Kidney (tissue), 22 donors: ENCODE measurements at places on chromosomes 2 and 18. TPM values are rescaled to one million over a fixed set of nuclear protein-coding genes. Genes with fewer than 3 reads are reported as not detected.

The TFCP2L1 gene
- 44.4 TPM for polyA plus RNA-seq

The CRACDL gene
- polyA plus RNA-seq = 4.3 TPM

DNA sequence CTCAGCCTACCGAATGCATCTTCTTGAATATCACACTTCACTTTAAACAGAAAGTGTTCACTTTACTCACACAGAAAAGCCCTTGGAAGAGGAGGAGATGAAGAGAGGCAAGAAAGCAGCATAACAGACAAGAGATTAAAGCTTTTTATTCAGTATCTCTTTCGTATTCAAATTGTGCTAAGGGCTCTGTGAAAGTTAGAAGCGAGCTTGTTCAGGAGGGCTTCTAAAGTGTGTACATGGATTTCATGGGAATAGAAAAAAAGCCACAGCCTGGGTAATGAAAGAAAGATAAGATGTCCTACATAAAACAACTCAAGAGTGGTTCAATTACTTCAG lies 531.9 kb downstream of the TMEM182 start:
- DNase-seq = peak; percentile 39

GRCh38 chr2:8573234-8573941 lies 108.5 kb upstream of the ID2 start:
- DNase-seq = peak; percentile 81

GRCh38 chr2:235170536-235171521 lies 219.0 kb downstream of the SH3BP4 start:
- DNase-seq = no peak

GRCh38 chr2:208195531-208195930 lies 5.7 kb upstream of the C2orf80 start:
- no peak for DNase-seq

- no peak for DNase-seq
Measured at GRCh38 chr2:199966405-199966804, 11.0 kb downstream of the MAIP1 start.

DNA sequence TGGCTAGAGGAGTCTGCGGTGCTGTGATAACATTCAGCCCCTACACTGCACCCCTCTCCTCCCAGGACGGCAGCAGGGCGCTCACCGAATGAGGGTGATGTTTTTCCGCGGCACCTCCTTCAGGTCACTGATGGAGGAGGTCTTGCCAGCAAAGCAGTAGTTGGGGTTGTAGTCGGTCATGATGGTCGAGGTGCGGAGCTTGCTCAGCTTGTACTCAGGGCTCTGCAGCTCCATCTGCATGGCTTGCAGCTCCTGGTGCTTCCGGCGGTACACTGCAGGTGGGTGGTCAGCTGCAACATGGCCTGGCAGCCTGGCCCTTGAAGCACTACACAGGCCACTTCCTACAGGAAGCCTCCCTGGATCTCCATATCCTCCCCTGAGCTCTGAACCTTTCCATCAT lies 108.0 kb downstream of the CLIP4 start:
- DNase-seq = peak; percentile 6

DNA sequence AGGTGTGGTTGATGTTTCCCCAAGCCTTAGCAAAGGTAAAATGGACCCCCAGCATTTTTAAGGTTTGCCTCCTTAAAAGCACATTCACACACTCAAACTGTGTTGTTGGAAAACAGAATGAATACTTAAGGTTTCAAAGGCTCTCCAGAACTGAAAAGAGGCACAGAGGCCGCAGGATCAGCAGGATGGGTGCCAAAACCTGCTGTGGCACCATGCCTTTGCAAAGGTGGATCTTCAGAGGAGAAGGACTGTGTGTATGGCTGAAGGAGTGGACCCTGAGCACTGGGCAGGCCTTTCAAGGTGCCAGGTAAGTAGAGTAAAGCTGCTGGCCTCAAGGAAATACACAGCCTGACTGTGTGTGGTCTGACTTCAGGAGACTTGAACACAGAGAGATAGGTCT lies 127.3 kb downstream of the XRCC5 start:
- DNase-seq = no peak

DNA sequence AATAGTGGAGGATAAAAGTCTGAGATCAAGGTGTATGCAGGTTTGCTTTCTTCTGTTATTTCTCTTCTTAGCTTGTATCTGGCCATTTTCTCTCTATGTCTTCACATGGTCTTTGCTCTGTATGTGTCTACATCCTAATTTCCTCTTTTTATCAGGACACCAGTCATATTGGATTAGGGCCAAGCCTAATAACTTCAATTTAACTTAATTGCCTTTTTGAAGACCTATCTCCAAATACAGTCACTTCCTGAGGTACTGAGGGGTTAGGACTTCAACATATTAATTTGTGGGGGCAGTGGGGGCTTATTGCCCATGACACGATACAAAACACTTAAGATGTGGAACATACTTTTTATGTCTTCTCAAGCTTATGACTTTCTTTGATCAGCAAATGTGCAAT lies 632.9 kb upstream of the CELF4 start:
- no peak for DNase-seq
